Smooth muscle cell of the umbilical artery (primary cell): ENCODE measurements at places on chromosomes 5 and 9. TPM values are rescaled to one million over a fixed set of nuclear protein-coding genes. Genes with fewer than 3 reads are reported as not detected.

The ATOX1 gene
- total RNA-seq: 83.6 and 103 TPM in 2 replicates

The PCDHGB4 gene
- total RNA-seq: 25.5 and 27.3 TPM in 2 replicates

The BARHL1 gene
- total RNA-seq: not detected in 2 replicates

The SPINK4 gene
- not detected in 2 replicates for total RNA-seq
